Midbrain (tissue), 1 donor: ENCODE measurements at places on chromosomes 4 and X.
A peak's percentile ranks its signal among the peaks of the same experiment; 100 is the strongest.

- peak; percentile 2 for DNase-seq
These were observed 43.5 kb downstream of the FMR1NB start for GRCh38 chrX:148024425-148025148.

- no peak for DNase-seq
These were observed 25.2 kb upstream of the G3BP2 start for GRCh38 chr4:75698162-75698962.

DNA sequence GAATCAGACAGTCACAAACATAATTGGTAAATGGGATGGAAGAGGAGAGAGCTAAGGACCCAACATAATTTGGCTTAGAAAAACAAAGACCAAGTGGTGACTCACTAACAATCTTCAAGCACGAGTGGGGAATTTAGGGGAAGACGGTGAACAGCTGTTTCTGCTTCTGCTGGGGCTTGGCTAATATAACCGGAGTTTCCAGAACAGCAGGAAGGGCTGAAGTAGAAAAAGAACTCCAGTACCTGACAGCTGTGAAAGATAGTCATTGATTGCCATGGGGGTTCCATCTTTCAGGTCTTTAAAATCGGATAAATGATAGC, 290.9 kb upstream of the LDB2 start:
- no peak for DNase-seq

DNA sequence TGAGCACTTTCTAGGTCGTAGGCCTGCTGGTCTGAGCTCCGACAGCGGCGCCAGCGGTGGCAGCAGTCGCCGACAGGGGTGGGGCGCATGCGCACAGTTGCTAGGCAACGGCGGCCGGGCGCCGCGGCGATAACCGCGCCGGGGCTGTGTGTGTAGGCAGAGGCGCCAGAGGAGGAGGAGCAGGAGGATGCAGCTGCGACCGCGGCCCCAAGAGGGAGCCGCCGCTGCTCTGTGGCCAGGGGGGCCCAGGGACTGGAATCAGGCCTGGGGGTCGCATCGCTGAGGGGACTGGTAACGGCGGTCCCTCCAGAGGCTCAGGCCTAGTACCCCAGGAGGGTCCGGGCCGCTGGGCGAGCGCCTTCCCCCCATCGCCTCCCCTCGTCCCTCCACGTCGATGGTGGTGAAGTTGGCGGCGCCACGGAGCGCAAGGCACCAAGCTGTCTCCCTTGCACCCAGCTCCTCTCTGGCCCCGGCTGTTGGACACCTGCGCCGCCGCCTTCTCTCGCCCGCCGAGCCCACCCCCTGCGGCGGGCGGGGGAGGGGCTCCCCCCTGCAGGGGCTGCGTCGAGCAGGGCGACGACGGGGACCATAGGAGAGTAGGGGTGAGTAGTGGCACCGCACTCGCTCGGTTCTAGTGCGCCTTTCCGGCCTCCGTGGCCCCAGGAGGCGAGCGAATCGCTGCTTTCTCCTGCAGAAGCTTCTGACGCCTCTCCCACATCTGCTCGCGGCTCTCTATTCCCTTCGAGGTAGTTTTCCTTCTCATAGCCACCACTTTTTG, 58.6 kb upstream of the ZC4H2 start:
- peak; percentile 82 for DNase-seq

DNA sequence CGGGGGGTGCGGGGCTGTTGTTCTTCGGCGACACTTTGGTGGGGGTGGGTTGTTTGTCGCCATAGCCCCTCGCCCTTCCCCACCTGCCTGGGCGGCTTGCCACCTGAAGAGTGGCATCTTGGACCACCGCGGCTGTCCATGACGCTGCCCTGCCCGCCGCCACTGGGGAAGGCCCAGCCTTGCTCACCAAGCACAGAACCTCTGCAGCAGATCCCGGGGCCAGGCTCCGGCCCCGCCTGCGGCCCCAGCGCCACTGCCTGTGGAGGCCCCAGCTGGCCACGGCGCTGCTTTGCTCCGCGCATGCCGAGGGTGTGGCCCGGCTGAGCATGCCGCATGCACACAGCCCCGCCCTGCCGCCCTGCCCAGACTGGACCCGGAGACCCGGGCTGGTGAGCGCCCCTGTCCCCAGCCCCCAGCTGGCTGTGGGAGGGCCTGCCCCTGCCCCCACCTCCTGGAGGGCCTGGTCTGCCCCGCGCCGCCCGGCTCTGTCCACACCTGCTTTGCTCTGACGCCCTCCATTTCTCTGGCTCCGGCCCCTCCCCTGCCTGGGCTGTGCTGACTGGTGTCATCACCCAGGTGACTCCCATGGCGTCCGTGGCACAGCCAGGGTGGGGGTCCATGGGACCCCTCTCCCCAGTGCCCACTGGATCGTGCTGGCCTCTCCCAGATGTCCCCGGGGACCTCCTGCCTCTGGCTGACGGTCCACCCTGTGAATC, 5.3 kb downstream of the NAT8L start:
- DNase-seq: no peak

- no peak for DNase-seq
These were observed 61.7 kb upstream of the ADGRG2 start for GRCh38 chrX:19183761-19184477.

- no peak for DNase-seq
These were observed 16.9 kb upstream of the TMSB4X start for GRCh38 chrX:12958059-12958458.

GRCh38 chr4:101102114-101102742, 245.1 kb downstream of the PPP3CA start:
- peak; percentile 34 for DNase-seq
